Kidney capillary endothelial cell (primary cell): ENCODE measurements at places on chromosomes 11 and 22.

- no peak for DNase-seq
Measured at GRCh38 chr11:57095417-57095816, 86.3 kb upstream of the LRRC55 start.

- no peak for DNase-seq
Measured at GRCh38 chr11:9396310-9396709, 11.9 kb downstream of the IPO7 start.

DNA sequence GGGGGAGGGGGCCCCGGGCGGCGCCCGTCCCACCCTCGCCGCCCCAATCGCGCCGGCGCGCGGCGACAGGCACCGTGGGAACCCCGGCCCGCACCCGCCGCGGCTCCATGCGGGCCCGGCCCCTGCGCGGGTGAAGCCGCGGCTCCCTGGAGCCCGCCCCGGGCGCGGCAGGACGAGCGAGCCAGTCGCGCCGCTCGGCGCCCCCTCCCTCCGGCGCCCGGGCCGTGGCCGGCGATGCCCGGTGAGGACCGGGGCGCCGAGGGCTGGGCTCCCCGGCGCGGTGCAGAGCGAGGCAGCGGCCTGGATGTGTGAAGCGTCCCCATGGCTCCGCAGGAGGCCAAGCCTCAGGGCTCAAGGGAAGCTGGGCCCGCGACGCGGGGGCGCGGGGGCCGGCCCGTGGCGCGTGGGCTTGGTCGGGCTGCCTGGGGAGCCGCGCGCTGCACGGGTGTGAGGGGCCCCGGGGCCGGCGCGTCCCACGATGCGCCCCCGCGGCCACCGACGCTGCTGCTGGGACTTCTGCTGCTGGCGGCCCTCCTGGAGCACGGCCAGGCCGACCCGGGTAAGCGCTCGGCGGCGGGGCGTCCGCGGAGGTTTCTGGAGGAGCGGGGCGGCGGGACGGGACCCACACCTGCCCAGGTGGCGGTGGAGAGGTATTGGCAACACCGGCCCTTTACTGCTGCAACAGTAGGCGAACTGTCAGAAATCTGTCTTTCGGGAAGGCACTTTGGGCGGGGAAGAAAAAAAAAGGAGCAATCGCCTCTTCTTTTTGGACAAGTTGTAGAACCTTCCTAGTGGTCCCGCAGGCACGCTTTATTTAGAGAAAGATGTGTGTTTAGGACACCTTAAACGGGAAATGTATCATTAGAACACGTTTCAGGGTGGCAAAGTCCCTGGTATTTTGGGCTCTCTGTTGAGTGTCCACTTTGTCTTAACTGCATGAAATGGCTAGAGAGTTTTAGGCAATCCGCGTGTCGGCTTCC, 119.4 kb downstream of the HIPK3 start:
- no peak for DNase-seq

DNA sequence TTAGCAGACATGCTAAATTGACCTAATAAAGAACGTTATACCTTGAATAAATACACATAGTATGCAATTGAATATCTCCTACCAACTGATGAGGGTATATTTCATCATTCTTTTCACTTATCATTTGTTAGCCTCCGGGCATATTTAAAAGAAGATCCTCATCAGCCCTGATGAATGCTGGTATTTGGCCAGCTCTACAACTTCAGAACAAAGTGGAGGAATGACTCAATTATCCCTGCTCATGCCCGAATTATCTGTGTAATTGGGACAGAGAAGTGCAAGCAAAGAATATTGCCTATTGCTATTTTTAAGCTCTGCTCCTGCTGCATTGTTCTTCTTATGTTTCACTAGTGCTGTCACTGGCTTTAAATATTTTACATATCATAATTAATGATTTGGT, 622.1 kb downstream of the METTL15 start:
- no peak for DNase-seq

- peak; percentile 86 for DNase-seq
Measured at GRCh38 chr11:67583247-67584204, at the start of gene GSTP1. GSTP1 (plus strand) TSS chr11:67583812; CDS start chr11:67583844, 32 bp downstream.

- no peak for DNase-seq
Measured at GRCh38 chr11:68093565-68093964, 27.6 kb downstream of the CHKA start.

DNA sequence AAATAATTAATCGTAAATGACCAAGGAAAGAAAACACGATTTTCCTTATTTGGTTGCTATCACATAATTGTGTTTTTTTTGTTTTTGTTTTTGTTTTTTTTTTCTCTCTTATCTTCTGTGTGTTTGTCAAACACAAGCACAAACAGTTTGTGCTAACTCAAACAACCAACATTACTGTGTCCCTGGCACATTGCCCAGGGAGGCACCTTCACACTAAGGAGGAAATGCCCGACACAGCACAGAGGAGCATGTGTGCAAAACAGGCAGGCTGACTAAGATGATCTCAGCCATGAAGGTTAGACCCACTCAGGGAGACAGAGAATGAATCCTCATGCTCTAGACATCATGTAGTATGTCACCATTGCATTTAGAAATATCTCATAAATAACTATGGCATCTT, 130.1 kb downstream of the SOX6 start:
- peak; percentile 49 for DNase-seq

- DNase-seq: peak; percentile 97
Measured at GRCh38 chr22:30196141-30196879, 50.2 kb downstream of the LIF start.

DNA sequence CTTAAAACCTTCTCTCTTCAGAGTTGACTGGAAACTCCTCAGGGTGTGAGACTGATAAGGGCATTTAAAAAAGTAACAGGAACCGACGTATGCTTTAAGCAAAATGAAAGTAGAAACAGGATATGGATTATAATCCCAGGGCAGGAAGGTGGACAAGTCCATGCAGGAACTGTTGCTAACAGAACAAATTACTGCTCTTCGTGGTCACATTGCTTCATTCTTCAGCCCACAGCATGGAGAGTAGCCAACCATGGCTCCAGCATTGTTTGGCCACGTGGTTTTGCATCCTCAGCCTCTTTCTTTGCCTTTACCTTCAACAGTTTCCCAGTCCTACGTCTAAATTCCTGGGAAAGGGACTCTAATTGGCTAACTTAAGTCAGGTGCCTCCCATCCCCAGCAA, 563.1 kb upstream of the ISX start:
- no peak for DNase-seq

- no peak for DNase-seq
Measured at GRCh38 chr11:116903090-116903489, 65.7 kb upstream of the APOA1 start.

DNA sequence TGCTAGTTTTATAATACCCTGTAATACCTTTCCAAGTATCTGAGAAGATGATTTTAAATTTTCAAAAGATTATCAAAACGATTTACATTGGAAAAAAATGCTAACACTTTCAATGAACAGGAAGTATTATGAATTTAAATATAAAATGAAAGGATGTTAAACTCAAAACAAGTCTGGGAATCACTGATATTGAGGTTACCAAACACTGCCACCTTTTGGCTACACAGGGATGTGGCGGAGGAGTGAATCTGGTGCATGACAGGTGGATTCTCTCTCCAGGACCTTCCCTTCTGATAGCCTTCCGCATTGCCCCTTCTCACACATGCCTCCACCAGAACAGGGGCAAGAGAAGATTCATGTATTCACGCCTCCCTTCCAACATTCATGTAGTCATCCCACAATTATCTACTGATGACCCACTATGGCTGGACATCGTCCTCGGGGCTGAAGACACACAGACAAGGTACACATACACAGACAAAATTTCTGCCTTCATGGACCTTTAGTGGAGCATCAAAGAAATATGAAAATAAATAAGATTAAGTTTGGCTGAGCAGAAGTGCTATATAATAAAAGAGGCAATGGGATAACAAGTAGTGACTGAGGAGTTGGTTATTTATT, 34.7 kb downstream of the ATG16L2 start:
- DNase-seq: peak; percentile 37

DNA sequence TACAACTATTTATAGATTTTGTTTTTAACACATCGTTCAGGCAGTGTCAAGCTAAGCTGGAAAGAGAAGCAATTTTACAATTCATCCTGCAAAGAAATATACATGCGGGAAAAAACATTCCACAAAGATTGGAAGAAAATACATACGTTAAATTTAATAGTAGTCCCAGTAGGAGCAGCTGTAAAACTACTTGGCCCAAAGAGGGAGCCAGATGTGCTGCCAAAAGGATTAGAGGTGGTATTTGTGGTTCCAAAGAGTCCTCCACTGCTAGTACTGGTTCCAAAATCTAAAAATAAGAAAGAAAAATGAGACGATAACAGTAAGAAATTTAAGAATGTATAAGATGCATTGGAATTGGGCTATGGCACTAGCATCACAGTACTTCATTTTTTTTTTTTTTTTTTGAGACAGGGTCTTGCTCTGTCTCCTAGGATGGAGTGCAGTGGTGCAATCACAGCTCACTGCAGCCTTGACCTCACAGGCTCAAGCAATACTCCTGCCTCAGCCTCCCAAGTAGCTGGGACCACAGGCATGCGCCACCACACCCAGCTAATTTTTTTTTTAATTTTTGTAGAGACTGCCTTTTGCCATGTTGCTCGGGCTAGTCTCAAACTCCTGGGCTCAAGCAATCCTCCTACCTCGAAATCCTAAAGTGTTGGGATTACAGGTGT, 21.5 kb downstream of the NUP98 start:
- no peak for DNase-seq

GRCh38 chr11:44852952-44853351, 97.7 kb downstream of the TP53I11 start:
- no peak for DNase-seq

DNA sequence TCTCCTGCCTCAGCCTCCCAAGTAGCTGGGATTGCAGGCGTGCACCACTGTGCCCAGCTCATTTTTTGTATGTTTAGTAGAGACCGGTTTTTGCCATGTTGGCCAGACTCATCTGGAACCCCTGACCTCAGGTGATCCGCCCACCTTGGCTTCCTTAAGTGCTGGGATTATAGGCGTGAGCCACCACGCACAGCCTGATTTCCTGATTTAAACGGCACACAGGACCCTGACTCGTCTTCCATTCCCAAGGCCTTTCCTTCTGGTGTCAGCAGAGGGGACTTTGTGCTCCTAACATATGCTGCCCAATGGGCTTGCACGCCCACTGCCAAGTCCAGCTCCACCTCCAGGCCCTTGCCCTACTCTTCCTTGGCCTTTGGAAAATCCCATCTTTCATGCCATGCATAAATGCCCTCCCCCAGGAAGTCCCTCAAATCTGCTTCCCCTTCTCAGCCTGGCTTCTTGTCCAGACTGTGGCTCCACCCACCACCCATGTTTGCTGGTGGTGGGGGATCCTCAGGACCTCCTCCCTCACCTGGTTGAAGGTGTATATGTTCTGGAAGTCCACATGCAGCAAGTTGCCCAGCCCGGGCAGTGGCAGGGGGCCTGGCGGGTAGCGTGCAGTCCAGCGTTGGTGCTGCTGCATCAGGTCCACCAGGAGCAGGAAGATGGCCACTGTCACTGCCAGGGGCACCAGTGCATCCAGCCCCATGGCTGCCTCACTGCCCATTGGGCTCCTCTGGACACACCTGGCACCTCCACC, 23.9 kb upstream of the CYP2D6 start:
- no peak for DNase-seq

DNA sequence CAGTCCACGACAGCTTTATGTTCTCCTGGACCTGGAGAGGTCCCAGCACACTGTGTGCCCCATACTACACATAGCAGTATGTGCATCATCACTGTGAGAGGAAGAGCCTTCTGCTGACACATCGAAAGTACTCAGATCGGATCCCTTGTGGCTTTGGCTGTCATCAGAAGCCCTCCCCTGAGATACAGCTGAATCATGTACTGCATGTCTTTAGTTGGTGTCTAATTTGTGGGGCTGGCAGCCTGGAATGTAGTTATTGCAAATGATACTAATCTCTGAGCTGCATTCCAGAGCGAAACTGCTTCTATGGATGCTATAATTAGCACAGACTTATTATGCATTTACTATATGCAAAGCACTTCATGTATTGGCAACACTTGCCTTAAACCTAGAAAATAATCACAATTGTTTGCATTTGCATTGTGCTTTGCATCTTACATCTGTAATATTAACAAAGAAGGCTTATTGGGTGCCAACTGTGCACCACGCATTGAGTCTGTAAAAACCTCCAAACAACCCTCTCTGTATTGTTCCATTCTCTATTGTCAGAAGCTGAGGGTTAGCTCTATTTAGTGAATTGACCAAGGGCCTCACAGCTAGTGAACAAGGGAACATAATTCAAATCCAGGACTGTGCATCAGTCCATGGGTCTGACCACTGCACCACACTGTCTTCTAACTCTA, 89.2 kb upstream of the CRTAM start:
- peak; percentile 48 for DNase-seq

GRCh38 chr11:27820249-27820648, 120.0 kb upstream of the BDNF start:
- no peak for DNase-seq

GRCh38 chr22:29044657-29045176, 16.9 kb downstream of the C22orf31 start:
- DNase-seq: no peak
